Stimulated activated CD8-positive, alpha-beta memory T cell treated with anti-CD3 and anti-CD28 coated beads, Interleukin-4, amount 100 ng/mL, for 4 hours (primary cell): ENCODE measurements at places on chromosomes 6 and 20.

- DNase-seq, result no peak
These were observed 69.7 kb downstream of the SAMD3 start for GRCh38 chr6:130152908-130153510.

- DNase-seq, result no peak
These were observed 157.5 kb downstream of the TBX18 start for GRCh38 chr6:84606860-84607259.

DNA sequence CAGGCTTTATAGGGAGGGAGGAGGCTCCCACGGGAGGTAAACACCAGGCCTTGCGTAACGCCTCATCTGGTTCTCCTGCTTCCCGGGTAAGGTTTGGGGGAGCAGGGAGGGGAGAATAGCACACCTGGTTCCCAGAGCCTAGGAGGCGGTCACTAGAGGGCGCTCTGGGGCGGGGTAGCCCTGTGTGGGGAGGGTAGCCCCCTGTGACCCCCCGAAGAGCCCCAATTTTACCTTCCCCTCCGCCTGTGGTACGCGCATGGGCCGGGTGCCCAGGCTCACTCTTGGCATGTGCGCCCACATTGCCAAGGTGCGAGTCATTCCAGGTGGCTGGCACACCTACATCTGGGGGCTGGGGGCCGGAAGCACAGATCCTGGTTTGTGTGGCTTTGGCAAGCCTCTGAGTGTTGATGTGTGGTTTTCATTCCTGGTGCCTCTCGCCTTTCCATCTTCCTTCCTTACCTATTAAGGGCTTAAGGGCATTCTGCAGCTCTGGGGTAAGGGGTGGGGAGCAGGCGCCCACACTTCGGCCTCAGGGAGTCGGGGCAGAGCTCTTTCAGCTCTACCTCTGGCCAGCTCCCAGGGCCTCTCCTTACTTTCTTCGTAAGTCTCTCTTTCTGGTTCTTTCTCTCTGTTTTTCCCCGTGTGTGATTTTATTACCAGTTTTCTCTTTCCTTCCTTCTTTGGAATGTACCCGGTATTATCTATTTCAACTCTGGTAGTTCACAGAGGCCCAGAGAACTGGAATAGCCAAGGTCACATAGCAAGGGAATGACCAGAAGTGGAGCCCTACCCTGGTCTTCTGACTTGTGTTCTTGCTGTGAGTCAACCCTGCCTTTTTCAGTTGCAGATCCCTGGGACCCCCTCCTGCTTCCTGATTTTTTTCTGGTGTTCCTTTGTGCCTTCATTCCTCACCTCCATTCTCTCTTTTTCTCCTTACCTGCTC is 492 bp upstream of the RNF39 start:
- no peak for DNase-seq

- DNase-seq, result no peak
These were observed 410.7 kb upstream of the SULF2 start for GRCh38 chr20:48196001-48196400.

- no peak for DNase-seq
These were observed 1.8 kb downstream of the ASCC3 start for GRCh38 chr6:100879317-100879716.

GRCh38 chr6:42598300-42598699 is 34.5 kb downstream of the UBR2 start:
- no peak for DNase-seq
